ENCODE measurements at places on chromosomes 4 and X. TPM values are rescaled to one million over a fixed set of nuclear protein-coding genes. Genes with fewer than 3 reads are reported as not detected.

DNA sequence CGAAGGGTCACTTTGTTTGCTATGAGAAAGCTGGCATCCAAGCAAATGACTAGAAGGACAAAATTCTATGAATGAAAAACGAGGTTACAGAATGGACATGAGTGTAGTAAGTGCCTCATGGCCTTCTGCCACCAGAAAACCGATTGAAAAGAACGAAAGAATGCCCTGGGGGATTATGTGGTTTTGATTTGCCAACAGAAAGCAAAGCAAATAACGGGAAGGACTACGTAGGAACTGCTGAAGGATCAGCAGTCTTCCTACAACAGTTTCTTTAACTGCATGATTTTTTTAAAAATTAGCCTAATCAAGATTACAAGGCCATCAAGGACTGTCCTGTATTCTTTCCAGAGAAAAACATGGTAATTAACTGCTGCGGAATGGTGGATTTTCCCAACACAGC is 50.6 kb downstream of the NRK start:
- DNase-seq: no peak

GRCh38 chrX:84216881-84217280 is 28.9 kb upstream of the RPS6KA6 start:
- DNase-seq: no peak

- no peak for DNase-seq
These were observed 192.6 kb downstream of the COX18 start for GRCh38 chr4:72876946-72877345.

DNA sequence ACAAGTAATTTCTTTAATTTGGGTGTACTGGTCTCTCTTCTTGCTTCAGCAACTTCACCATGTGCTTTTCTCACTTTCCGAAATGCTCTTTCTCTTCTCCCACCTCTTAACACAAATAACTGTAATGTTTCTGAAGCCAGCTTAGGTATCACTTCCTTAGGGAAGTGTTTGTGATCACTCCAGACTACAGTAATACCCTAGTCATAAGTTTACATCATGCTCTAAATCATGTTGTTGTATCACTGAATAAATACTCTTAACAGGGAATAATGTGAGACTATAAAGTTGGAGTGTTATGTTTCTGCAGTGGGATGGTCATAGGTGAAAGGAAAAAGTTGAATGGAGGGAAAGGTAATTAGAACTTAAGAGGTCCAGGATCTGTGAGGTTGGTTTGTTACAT is 712.3 kb downstream of the C4orf33 start:
- no peak for DNase-seq

DNA sequence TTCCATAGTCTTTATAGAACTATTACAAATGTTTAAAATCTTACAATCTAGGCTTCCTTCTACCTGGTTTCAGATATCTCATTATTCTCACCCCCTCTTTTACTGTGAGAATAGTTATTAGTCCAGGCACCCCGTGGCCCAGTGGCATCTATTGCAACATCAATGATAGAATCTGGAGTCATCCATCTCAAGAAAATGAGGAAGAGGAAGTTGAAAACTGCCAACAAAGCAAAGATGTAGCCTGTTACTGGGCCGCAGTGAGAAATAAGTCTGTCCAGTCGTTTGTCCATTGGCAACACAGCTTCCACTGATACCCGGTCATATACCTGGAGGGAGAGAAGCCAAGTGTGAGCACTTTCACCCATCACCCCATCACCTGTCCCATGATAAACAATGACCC is 6.0 kb upstream of the ASB11 start:
- DNase-seq: no peak

DNA sequence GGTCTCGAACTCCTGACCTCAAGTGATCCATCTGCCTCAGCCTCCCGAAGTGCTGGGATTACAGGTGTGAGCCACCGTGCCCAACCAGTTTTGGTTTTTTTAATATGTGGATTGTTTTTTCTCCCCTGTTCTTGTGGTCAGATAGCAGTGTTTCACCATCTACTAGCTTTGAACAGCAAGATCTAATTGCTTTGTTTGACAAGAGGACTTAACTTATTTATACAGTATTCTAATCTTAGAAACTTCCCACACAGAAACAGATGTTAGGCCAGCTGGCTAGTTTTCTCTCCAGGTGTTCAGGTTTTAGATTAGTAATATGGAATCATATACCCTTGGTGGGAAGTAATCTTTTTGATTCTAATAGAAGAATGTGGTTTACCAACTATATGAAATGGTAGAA is 12.9 kb downstream of the ING2 start:
- no peak for DNase-seq

- no peak for DNase-seq
These were observed 49.7 kb upstream of the GAB1 start for GRCh38 chr4:143286701-143287571.

DNA sequence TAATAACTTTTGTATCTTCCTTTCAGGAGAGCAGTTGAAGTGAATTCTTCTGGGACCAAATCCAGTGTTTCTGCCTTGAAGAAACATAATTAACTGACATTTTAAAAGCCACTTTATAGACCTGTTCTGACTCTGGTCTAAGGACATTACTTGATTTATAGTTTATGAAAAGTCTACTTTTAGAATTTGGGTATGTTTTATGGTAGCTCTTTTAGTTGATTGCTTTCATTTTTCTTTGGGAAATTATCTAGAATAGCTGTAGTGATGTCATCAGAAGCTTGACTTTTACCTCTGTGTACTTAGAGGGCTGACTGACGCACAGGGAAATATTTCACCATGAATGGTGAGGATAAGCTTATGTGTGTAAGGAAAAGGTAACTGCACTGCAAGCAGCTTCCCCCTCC is 131.8 kb upstream of the LIMCH1 start:
- DNase-seq: no peak

The UCHL1 gene
- 4.4 TPM for total RNA-seq

The CYSLTR1 gene
- 2.4 TPM for total RNA-seq

The FGF13 gene
- 4.0 TPM for total RNA-seq

The DCAF16 gene
- 24.0 TPM for total RNA-seq

The CHIC1 gene
- total RNA-seq: 9.6 TPM

The GABRQ gene
- total RNA-seq: not detected
